GDM1 (cell line): ENCODE measurements at places on chromosomes 2 and 18.

GRCh38 chr2:23826771-23827170 lies 100.2 kb downstream of the ATAD2B start:
- DNase-seq: no peak

- DNase-seq: no peak
These were observed 424.0 kb upstream of the CDH7 start for GRCh38 chr18:65326805-65327204.

GRCh38 chr2:54054271-54054670 lies 61.1 kb upstream of the ACYP2 start:
- no peak for DNase-seq

DNA sequence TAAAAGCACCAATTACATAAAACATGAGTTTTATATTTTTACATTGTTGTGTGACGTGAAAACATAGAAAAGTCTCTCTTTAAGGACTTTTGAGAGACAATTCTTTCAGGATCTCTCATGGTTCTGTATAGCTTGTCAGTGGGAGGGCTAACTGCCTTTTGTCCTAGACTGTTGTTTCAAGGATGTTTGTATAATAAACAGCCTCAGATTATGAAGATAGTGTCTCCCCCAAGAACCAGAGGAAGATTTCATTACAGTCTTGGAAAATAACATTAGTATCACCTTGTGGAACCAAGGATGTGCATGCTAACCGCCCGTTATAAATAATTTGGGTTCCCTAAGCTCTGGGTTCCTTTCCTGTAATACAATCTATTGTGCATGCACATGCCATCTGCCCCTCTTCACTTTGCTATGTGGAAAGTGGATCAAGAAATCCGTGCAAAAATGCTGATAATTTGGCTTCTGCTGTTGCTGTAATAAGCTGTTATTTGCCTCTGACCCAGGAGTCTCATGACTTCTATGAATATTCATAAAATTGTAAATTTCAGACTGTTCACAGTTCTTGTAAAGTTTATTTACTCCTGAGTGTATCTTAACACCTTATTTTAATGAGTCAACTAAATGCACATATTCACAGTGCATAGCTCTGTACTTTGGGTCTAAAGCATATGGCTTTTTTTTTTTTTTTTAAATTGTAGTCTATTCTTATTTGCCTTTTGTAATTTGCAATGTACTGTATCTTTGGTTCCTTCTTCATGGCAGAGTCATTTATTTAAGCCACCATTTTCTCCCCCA lies 265.5 kb downstream of the PTH2R start:
- no peak for DNase-seq

DNA sequence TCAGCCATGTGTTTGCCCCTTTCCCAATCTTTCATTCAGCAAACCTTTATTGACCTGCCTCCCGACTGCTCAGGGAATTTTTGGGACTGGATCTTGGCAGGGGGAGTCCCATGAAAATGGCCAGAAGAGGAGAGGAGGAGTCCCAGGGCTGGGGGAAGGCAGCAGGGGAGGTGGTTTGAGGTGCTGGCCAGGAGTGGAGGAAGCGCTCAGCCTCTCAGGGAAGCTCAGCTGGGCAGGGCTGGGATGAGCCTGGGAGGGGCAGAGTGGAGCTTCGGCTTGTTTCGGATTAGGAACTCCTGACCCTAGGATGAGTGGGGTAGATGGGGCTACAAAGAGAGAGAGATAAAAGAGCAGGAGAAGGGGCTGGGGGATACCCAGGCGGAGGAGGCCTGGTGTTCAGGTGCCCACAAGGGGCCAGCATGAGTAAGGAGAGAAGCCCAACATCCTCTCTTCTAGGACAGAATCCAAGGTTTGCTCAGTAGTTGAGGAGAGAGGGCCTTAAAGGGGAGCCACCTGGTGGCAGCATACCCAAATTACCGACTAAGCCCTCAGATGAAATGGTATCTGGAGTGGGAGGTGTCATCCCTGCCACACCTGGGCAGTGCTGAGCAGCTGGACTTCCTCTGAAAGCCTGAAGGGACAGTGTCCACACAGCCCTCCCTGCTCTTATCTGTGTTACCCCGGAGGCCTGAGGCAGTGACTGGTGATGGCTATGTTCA lies 91.1 kb downstream of the INHBB start:
- DNase-seq: no peak

GRCh38 chr2:24638568-24638967 lies 147.5 kb downstream of the NCOA1 start:
- DNase-seq: no peak
